EH (cell line): ENCODE measurements at places on chromosomes 16 and 17.
A peak's percentile ranks its signal among the peaks of the same experiment; 100 is the strongest.

- peak; percentile 57 for DNase-seq
These were observed 28.3 kb downstream of the VPS35L start for GRCh38 chr16:19583665-19584300.

- no peak for DNase-seq
These were observed 4.0 kb downstream of the ITGAD start for GRCh38 chr16:31397096-31397660.

- DNase-seq: no peak
These were observed 399.7 kb upstream of the RBFOX1 start for GRCh38 chr16:6932871-6933385.

DNA sequence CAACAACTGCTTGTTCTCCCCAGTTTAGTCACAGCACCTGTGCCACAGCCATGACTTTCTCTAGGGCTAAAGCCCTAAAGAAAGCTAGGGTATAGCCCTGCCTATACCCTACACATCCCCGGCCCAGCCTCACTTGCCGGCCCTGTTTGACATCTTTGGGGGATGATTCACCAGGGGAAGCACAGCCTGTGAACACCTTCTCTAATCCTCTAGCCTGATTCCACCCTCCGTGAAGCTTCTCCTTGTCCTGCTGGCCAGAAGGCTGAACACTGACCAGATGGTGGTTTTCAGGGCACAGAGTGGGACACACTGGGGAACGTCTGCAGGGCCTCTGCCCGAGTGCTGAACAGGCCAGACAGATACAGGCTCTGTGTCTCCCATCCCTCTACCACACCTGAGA, 6.0 kb downstream of the CLEC16A start:
- DNase-seq: no peak

- no peak for DNase-seq
These were observed 80.8 kb upstream of the CRHR1 start for GRCh38 chr17:45703348-45703747.

DNA sequence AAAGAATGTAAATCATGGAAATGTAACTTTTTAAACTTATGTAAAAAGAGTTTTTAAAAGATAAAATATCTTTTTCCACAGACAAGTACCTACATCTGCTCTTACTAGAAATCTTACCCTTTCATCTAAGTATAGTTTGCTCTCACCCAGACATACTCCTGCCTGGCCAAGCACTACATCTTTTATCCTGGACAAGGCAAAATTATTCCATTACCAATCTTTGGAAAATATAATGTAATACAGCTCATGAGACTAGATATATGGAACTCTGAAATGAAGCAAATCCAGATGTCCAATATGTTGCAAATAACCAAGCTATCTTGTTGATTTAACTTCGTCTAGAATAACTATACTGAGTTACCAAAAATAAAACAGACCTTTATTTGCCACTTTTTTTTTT, 50.0 kb downstream of the VMP1 start:
- DNase-seq: no peak
